ENCODE measurements at places on chromosomes 4 and X. TPM values are rescaled to one million over a fixed set of nuclear protein-coding genes. Genes with fewer than 3 reads are reported as not detected.

The SMIM31 gene
- not detected for total RNA-seq

The VCX3B gene
- not detected for total RNA-seq

The SSX4B gene
- total RNA-seq: not detected

The OTC gene
- total RNA-seq: not detected

DNA sequence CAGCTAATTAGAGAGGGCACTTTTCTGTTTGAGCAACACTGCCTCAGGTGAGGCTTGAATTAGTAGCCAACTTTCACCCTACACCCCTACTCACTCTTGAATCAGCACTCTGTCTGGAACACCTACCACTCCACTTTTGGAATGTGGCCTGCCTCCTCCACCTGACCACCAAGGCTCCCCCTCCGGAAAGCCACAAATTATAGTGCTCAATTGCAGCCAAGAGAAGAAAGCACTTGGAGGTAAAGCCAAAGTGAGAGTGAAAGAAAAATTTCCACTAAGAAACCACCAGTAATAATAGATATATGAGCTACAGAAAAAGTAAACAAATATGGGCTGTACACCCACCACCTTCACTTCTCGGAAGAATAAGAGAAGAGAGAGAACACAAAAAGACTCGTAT lies 41.1 kb downstream of the PPP3CA start:
- no peak for DNase-seq

GRCh38 chr4:27358269-27358668 lies 497.6 kb downstream of the STIM2 start:
- no peak for DNase-seq

The PLXNB3 gene
- total RNA-seq: 13.5 TPM

DNA sequence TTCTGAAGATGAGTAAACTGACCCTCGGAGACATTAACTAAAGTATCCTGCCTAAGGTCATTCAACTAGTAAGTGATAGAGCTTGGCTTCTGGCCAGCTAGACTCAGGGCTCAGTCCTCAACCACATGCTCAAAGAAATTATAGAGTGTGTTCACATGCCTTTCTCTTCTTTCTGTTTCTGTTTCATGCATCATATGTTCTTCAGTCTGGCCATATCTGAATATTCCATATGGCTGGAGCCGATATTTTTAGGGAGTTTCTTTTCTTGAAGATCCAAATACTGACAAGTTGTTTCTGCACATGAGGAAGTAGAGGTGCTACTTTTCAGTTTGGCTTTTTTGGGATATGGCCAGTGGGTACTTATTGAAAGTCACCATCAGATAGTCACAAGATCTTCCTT lies 44.9 kb downstream of the MMRN1 start:
- DNase-seq: no peak

GRCh38 chrX:121036137-121036536 lies 11.3 kb upstream of the GLUD2 start:
- DNase-seq: no peak
